ENCODE measurements at places on chromosomes 1 and 21.

GRCh38 chr21:37866027-37866426, 50.2 kb downstream of the KCNJ6 start:
- no peak for DNase-seq

- no peak for DNase-seq
Measured at GRCh38 chr1:164937291-164937690, 378.3 kb downstream of the PBX1 start.

DNA sequence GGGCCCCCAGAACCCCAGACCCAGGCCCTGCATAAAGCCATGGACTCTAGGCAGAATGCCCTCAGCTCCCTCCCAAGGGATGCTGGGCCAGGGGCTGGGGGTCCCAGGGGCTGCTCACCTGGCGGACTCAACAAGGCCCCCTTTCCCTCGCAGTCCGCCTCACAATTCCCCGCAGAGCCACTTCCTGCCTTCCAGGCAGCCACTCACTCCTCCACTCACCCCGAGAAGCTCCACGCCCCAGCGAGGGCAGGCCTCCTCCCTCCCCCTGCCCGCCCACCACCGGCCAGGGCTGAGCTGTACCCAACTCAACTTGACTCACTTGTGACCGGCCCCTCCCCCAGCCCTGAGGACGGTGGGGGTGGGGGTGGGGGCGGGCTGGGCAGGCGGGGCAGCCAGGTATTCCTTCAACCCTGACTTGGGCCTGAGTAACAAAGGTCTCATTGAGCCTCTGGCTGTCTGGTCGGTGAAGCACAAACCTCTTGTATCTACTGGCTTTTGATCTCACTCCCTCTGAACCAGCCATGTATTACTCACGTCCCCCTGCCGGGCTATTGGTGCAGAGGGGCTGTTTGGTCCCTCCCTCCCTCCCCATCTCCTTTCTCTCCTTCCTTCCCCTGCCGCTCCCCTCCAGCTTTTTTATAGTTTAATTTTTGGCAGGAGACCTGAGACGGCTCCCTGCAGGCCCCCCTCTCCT, 5.9 kb downstream of the BLACAT1 start:
- DNase-seq, result no peak

DNA sequence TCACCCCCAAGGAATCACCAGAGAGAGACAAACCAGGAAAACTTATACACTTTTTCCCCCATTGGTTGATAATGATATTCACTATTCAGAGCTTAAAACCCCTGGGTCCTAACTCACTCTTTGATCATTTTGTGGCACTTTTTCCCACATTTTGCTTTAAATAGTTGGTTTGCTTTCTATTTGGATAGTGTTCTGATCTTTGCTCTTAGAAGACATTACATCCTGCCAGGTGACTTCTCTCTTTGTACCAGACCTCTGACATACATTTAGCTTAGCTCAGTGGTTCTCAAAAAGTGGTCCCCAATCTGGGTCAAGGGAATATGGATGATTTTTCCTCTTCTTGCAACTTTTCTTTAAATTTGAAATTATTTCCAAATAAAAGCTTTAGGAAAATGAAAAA, 228.4 kb downstream of the RPS6KC1 start:
- no peak for DNase-seq

DNA sequence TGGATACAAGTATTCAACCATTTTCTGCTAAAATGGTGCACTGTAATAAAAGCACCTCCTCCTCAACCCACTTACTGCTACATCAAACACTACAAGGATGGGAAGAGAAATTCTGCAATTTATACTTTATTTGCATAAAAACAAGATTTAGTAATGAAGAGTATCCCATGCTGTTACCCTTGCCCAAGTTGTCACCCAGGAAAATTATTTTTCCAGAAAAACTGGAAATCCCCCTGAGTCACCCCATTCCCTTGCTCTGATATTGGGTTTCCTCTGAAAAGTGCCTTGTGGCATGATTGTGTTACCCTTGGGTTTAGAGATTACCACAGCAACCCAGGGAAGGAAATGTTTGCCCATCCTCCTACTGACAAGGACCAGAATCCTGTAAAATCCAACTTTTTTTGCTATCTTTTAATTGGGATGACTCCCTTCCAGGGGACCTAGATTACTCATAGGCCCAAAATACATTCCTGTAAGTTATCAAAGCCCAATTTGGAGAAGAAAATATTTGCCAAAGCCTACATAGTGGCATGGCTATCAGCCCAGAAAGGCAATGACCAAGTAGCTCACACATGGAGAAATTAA, 16.5 kb upstream of the ZC3H11B start:
- no peak for DNase-seq

- DNase-seq, result no peak
Measured at GRCh38 chr1:84737590-84737989, 47.3 kb upstream of the SSX2IP start.

- no peak for DNase-seq
Measured at GRCh38 chr1:176164014-176164678, 42.9 kb downstream of the COP1 start.

DNA sequence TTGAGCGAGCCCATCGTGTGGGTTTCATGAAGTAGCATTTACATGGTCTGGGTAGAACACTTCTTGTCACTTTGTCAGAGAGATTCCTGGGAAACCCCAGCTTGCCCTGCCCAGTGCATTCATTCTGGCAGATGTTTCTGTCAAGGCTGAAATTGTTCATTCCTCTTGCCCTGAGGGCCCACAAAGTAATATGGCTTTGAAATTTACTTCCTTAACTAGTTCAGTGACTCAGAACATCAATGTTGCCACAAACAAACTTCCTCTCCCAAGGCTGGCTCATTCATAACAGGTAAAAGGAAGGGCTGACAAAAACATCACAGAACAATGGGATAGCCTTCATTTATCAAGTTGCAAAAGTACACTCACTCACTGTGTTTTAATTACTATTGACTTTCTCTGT, 5.0 kb upstream of the KIAA0040 start:
- no peak for DNase-seq

DNA sequence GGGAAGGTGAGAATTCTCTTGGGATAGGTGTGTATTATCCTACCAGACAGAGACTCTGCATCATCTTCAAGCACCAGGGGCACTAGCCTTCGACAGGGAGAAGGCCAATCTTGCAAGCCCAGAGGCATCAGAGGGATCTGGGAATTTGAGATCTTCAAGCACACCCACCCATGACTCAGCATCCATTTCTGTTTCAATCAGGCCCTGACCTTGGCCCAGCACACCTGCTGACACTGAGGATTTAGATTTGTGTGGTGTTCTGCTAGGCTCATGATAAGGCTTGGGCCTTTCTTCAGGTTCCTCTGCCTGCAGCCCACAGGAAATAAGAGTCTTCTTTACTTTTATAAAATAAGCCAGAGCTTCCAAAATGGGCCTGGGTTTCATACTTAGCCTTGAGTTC, 6.6 kb upstream of the PCP4 start:
- DNase-seq, result no peak

DNA sequence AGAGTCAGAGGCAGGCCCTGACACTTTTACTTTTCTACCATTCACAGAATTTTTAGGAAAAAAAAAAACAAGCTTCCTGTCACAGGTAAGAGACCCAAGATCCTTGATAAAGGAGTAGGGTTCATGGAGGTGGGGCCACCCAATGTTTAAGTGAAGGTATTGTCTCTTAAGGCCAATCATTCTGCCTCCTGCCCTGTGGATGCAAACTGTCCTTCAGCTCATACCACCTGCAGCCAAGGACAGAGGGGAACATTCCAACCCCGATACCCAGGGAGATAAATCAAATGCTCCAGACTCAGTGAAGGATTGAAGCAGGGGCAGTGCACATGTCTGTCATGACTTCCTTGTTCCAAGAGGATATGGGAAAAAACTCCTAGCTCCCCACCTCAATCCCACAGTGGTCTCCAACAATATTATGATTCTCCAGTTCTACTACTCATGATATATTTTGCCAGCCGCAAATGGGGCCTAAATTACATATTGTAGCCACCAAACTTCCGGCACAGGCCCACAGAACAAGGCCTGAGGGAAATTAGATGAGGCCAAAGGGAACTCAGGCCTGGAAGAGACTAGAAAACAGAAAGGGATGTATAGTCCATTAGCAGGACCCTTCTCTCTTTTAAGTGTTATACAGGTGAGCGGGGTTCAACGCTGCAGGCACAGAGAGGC, 59.5 kb downstream of the TRABD2B start:
- no peak for DNase-seq

GRCh38 chr1:87197641-87198040, 131.0 kb upstream of the LMO4 start:
- DNase-seq, result no peak

GRCh38 chr1:210535761-210536160, 207.1 kb downstream of the HHAT start:
- DNase-seq, result no peak

DNA sequence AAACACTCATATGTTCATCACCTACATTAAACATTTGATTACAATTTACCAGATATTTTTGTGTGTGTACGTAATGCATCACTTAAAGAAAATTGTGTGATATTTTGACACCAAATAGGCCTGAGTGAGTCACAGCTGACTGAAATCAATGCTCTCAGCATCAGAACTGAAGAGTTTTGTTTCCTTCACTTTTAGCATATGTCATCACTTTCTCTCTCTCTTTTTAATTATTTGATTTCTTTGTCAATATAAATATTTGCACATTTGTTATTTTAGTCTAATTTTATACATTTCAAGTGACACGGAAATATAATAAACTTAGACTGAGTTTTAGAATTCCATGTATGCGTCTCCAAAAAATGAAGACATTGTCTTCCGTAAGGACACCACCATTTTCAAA, 545.3 kb downstream of the PTPRC start:
- no peak for DNase-seq

DNA sequence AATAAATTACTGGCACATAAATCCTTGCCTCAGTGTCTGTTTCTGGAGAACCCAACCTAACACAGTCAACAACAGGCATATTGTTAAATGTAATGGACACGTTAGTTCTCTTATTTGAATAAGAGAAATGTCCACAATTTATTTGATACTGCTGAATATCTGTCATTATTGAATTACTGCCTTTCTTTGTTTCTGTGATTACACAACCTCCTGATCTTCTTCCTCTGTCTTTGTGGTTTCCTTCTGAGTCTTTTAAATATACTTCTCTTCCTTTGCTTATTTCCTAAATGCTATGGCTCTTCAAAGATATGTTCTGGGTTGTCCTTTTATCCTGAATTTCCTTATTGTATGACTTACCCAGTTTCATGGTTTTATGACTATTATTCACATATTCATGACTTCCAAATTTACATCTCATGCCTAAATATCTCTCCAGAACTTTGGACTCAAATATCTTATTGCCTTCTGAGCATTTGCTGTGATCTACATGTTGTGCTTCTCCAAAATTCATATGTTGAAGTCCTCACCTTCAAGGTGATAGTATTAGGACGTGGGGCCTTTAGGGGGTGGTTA, 39.9 kb downstream of the MSH4 start:
- no peak for DNase-seq

GRCh38 chr1:105652109-105652508, 1404.4 kb upstream of the PRMT6 start:
- DNase-seq, result no peak

DNA sequence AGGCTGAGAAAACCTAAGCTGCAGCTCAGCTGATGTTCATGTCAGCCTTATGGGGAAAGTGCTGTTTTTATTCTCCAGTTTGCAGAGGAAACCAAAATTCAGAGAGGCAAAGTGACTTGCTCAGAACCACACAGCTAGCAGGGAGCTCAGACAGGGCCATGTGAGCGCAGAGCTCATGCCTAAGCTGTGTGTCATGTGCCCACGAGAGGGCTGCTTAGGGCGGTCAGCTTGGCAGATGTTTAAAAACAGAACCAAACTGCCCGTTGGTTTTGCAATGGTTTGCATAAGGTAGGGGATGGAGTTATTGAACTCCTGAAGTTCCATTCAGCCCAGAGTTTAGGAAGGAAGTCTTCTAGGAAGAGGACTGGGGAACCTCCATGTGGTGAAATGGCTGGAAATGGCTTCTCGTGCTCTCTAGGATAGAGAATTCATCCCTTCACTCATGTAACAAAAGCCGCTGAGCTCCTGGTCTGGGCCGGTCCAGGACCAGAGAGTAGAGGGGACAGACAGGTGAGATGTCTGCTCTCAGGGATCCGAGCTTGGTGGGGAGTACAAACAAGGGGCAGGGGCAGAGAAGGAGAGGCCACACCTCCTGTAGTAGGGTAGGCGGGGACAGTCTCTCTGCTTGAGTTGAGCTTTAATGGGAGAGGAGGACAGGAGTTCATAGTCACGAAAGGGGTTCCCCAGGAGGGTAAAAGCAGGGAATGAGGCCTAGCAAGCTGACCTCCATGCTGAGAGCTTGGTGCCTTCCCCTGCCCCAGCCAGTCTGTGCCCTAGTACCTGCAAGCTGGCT, 46.9 kb downstream of the ARHGEF10L start:
- DNase-seq, result no peak

DNA sequence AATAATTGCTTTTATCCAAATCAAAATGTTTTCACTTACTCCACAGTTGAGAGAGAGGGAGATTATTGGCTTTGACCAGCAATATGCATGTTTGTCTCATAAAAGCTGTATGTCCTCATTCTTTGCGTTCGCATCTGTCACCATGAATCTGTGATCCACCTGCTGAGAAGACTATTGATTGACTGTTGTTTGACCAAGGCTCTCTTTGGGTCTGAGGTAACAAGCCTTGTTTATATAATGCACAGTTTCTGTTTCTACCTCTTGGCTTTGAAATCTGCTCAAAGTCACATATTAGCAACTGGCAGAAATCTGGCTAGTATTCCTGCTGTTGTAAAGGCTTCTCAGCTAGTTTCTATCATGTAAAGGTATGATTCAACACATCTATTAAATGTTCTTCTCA, 157.0 kb downstream of the LYPLAL1 start:
- no peak for DNase-seq

DNA sequence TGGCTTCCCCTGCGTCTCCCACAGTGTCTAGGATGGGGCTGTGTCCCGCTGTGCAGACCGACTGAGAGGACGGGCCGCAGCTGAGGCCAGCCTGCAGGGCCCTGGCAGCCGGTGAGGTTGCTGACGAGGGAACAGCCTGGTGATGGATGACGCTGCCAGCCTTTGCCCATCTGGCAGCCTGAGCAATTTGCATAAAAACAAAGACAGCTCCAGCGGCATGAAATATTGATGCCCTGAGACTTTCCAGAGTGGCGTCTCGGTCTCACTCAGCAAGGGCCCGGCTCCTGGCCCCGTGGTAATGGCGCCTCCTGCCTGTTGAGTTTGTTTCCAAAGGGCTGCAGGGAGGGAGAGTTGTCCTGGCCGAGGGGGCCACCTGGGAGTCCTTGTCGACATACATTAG, 19.1 kb upstream of the KCNA10 start:
- peak; percentile 79 for DNase-seq

DNA sequence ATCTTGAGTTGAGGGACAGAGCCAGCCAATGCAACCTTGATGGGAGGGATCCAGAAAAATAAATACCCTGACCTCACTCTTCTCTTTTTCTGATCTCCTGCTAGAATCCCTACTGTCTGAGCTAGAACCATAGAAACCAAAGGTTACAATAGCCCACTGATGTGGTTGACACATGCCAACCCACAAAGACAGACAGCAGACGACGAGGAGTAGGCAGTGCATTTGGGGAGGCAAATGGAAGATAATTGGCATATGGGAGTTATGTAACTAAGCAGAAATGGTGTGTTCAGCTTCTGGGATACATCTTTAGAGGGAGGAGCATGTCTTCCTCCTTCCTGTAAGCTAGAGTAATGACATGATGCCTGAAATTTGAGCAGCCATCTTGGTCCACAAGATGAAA, 171.7 kb upstream of the FGGY start:
- no peak for DNase-seq

- DNase-seq, result no peak
Measured at GRCh38 chr1:198435056-198435455, 105.4 kb downstream of the ATP6V1G3 start.

GRCh38 chr1:22317920-22318243, 133.8 kb upstream of the ZBTB40 start:
- DNase-seq, result no peak

All from NCI-H524 (cell line).